ENCODE measurements at places on chromosomes 3 and 15.

- no peak for DNase-seq
Measured at GRCh38 chr15:68430471-68431036, 1.4 kb downstream of the ITGA11 start.

DNA sequence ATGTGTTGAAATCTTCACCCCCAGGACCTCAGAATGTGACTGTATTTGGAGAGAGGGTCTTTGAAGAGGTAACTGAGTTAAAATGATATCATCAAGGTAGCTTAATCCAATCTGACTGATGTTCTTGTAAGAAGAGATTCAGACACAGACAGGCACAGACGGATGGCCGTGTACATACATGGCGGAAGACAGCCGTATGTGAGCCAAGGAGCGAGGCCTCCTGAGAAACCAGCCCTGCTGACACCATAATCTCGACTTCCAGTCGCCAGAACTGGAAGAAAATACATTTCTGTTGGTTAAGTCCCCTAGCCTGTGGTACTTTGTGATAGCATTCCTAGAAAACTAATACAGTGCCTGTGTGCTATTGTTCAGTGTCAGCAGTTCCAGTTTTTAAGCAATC, 73.6 kb downstream of the APBA2 start:
- no peak for DNase-seq

GRCh38 chr15:75666823-75667501, 19.2 kb downstream of the SNX33 start:
- DNase-seq = peak; percentile 89

DNA sequence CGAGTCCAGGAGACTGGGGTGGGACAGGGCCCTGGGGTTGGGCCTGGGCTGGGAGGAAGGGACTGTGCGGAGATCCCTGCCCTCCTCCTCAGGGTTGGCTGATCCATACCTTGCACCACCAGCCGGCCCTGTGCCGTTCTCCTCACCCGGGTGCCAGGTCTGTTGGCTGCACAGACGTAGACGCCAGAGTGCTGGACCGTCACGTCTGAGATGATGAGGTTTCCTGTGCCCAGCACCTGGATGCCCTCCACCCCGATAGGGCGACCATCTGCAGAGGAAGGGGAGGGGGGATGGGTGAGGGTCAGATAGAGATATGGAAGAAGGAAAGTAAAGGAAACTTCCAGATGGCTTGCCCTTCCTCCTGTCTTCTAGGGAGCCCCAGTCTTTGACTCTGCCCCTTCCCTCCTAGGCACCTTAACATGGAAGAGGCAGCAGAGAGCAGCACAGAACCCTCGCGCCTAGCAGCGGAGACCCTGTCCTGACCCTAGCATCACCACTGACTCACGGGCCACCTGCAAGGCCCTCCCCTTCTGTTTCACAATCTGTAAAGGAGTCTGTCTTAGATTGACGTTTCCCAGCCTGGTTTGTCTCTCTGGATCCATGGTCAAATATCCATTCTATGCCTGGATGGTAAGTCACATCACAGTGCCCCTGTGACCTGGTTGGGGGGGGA, 28.8 kb downstream of the RNU5B-1 start:
- no peak for DNase-seq

- DNase-seq = no peak
Measured at GRCh38 chr15:69623392-69624154, 171.0 kb downstream of the RPLP1 start.

DNA sequence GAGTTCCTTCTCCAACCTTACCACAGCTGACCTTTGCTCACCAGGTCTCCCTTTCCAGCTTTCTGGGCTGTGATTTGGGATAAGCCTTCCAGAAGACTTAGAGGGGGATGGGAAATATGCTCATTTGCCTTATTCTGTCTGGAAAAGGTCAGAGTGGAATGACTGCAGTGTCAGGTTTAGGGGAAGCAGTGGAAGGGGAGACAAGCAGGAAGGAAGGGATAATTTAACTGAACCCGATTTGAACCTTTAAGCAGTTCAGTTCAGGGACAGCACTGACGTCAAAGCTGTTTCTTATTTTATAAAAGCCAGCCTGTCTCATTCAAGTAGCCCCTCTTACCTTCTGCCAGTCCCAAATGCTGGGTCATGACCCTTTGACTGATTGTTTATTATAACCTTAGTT, 418.4 kb upstream of the RARB start:
- DNase-seq = no peak
